ENCODE measurements at places on chromosomes 3 and 15.
A peak's percentile ranks its signal among the peaks of the same experiment; 100 is the strongest.

- DNase-seq: no peak
Observed at GRCh38 chr3:193357291-193357690, 21.3 kb downstream of the ATP13A5 start.

GRCh38 chr15:41691471-41691870 is 31.3 kb downstream of the MGA start:
- DNase-seq: no peak

DNA sequence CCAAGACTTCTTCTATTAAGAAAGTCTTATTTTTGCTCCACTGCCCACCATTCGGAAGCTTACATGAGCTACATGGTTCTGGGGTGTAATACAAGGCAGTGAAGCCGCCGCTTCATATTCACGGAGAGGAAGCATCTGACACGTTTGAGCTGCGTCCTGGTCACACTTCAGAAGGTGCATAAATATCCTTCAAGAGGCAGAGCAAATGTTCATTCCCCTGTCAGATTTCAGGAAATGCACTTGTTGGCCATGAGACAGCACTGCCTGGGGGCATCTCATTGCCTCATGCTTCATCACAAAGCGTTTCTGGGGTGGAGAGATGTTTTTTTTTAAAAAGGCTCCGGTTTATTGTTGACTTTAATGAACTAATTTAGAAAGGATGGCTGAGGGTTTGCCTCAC is 119.9 kb downstream of the CADPS start:
- DNase-seq: no peak

DNA sequence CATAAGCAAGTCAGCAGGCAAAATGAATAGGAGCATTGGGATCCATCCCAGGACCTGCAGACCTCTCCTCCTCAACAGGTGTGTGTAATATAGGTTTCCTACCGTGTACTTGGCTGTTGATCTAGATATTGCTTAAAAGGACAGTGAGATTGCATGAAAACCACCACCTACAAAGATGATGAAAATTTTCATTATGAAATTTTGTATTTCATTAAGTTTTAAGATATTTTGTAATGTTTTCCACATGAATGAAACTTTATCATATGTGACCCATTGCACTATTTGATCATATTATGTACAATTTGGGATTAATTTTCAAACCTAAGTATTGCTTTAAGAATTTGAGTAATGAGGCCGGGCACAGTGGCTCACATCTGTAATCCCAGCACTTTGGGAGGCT is 94.3 kb upstream of the TRPM1 start:
- no peak for DNase-seq

- DNase-seq: peak; percentile 35
Observed at GRCh38 chr15:47184003-47184907, 533.0 kb upstream of the SEMA6D start.

GRCh38 chr3:141905129-141905528 is 28.7 kb downstream of the ATP1B3 start:
- no peak for DNase-seq

- no peak for DNase-seq
Observed at GRCh38 chr3:15578289-15578867, 23.0 kb downstream of the HACL1 start.

- DNase-seq: no peak
Observed at GRCh38 chr15:89112341-89112971, 24.2 kb downstream of the ABHD2 start.

DNA sequence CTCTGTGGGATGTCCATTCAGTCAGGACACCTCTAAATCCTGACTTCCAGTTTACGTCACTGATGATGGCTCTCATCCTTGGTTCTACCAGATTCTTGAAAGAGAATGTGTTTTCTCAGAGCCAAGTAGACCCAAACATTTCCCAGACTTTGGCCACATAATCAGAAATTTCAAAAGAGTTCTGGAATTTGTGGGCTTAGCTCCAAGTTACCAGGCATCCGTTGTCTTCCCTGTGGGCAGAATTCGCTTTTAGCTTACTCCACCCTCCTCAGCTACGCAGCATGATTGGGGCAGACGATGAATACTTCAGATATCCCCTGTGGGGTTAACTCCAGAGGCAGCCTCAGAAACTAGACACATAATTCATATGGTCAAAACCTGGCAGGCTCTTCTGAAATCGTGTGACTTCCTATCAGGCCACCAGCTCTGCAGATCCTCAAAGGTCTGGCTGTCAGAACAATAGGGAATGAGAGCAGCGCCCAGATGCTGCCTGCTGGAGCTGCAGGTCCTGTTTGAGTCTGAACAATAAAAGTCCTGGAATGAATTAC is 30.6 kb downstream of the CRTC3 start:
- DNase-seq: no peak

DNA sequence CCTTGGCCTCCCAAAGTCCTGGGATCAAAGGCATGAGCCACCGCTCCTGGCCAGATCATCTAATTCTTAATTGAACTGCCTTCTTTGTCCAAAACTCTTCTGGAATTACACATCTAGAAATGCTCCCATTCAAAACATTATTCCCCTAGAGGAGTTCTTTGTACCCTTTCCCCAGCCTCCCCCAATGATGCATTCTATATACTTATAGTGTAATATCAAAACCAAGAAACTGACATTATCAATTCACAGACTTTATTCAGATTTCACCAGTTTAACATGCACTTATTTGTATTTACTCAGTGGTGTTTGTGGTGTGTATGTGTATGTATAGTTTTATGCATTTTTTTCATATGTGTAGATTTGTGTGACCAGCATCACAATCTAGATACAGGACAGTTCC is 85.0 kb downstream of the PTPRG start:
- DNase-seq: no peak

- no peak for DNase-seq
Observed at GRCh38 chr3:68121287-68121686, 466.9 kb upstream of the SUCLG2 start.

DNA sequence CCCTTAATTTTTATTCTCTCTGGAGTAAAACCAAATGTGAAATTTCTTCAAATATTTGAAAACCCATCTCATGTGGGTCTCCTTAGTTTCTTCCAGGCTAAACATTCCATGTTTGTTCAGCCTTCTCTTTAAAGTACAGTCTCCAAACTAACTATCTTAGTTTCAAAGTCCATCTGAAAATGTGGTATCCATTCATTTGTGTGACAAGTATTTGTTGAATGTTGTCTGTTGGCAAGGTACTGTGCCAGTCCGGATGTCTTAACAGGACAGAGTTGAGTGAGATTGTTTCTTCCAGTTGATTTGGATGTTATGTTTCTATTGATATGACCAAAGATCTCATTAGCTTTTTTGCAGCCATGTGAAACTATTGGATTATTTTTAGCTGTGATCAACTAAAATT is 347.4 kb downstream of the THSD4 start:
- DNase-seq: no peak

DNA sequence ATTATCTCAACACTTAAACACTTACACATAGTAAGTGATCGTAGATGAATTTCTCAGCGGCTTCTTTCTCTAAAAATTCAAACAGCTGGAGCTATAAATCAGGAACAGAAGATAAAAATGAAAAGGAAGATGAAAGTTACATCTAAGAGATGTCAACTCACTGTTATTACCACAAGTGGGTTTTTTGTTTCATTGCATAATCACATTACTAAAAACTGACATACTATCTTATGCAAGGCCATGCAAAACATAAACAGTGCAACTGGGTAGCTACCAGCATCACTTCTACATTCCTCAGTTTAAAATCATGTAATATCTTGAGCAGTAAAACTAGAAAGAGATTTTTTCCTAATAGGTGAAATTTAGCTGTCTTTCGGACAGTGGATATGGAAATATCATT is 14.9 kb downstream of the MINDY4B start:
- no peak for DNase-seq

- DNase-seq: no peak
Observed at GRCh38 chr3:177190756-177191681, 6.3 kb downstream of the TBL1XR1 start.

DNA sequence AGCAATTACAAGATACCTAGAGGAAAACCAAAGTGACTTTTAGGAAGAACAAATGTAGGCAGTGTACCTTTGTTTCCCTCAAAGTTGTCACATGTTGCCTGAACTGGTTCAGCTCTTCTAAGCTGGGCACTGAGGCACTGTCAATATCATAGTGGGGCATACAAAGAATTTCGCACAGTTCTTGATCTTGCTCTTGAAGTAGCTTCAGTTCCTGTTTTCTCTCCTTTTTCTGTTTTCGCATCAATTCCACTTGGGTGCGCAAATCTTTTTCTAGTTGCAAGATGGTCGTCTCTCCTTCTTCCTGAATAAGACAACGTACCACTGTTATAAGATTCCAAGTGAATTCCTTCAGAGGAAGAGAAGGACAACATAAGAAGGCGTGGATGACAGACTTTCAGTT is 12.7 kb downstream of the PRC1 start:
- no peak for DNase-seq

GRCh38 chr15:65773386-65774111 is 18.5 kb downstream of the DENND4A start:
- DNase-seq: no peak

DNA sequence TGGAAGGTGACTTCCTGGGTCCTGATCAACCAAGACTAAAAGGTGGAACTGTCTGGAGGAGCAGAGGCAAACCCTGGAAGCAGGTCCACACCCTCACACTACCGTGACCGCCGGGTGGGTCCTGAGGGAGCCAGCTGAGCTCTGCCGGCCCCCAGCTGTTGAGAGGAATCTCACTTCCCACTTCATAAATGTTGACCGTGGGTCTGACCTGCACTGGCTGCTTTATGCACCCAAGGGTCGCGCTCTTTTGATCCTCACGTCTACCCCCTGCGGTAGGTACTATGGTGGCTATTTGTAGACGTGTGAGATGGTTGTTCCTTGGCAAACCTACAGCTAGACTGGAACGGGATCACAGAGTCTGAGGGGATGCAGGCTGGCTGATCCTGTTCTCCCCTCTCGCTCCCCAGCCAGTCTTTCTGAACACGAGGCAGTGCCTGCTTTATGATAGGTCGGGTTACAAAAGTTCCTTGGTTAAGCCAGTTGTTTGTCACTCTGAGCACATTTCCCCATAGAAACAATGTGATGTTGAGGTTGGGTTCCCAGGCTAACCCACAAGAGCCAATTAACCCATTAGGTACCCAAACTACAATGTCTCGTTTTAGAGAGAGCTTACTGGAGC is 113.0 kb upstream of the ETV5 start:
- no peak for DNase-seq

- DNase-seq: no peak
Observed at GRCh38 chr3:122067214-122067550, 12.0 kb downstream of the CD86 start.

GRCh38 chr15:78922527-78922926 is 22.3 kb downstream of the CTSH start:
- DNase-seq: no peak

GRCh38 chr15:99992611-99993231 is 259.5 kb upstream of the LYSMD4 start:
- no peak for DNase-seq

DNA sequence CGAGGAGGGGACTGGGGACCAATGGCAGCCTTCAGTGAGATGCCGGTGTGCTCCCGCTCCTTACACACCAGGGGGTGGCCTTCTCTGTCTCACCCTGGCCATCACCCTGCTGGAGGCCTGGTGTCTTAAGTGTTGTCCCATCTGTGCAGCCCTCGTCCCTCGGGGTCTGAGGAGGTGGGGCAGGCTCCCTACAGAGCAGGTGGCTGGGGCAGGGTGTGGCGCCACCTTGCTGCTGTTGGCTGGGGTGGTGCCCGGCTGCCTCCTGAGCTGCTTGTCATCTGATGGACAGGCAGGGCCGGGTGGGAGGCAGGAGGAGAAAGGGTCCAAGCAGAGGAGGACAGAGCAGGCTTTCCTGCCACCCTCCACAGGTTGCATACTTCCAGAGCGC is 25.9 kb downstream of the PTPN23 start:
- DNase-seq: no peak

- no peak for DNase-seq
Observed at GRCh38 chr3:141306922-141307321, 61.4 kb upstream of the ZBTB38 start.

Measured in NCI-H1694 treated with DMSO at 0.1 percent for 48 hours (cell line).